ENCODE measurements at places on chromosomes 1 and 21. TPM values are rescaled to one million over a fixed set of nuclear protein-coding genes. Genes with fewer than 3 reads are reported as not detected.

DNA sequence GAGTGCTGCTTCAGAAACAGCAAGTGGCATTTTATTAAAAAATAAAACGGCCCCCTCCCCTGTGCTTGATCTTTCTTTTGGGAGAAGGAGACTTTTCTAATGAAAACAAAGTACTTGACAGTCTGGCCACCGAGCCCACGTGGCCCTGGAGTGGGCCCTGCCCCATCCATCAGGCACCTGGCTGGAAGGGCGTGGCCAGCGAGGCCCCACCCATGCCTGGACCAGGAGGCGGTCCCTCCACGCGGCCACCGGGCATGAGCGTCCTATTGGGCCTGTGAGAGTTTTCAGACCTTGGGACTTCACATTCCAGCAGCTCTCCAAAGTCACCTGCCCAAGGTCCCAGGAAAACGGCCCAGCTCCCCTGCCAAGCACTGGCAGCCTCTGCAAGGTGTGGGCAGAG, 144.7 kb downstream of the CASZ1 start:
- DNase-seq, result no peak

- no peak for DNase-seq
Observed at GRCh38 chr1:21665711-21666575, 3.2 kb downstream of the RAP1GAP start.

GRCh38 chr21:35197191-35197590, 148.1 kb upstream of the RUNX1 start:
- no peak for DNase-seq

GRCh38 chr1:118933051-118933781, 54.9 kb downstream of the TBX15 start:
- DNase-seq, result no peak

DNA sequence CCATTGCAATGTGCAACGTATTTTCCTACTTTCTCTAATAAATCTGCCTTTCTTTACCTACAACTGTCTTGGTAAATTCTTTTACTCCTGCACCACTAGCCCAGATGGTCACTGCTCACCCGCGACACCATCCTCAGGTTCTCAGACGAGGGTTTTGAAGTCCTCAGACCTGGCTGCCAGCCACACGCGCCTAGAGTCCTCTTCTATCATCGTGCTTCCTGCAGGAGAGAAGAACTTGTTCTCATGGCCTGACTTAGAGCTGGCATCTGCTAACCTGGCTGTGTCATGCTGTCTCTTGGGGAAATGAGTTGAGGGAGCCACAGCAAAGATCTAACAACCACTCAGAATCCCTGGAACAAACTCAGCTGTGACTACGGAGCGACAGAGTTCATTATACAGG, 30.3 kb upstream of the PGBD5 start:
- no peak for DNase-seq

- DNase-seq, result no peak
Observed at GRCh38 chr1:224696891-224697765, 81.0 kb downstream of the CNIH3 start.

Gene PKLR
- total RNA-seq, result not detected
